ENCODE measurements at places on chromosomes 4 and X.

GRCh38 chr4:152979731-152980330 lies 43.7 kb downstream of the FHDC1 start:
- DNase-seq = no peak

GRCh38 chr4:42080306-42080705 lies 72.1 kb downstream of the BEND4 start:
- DNase-seq = no peak

DNA sequence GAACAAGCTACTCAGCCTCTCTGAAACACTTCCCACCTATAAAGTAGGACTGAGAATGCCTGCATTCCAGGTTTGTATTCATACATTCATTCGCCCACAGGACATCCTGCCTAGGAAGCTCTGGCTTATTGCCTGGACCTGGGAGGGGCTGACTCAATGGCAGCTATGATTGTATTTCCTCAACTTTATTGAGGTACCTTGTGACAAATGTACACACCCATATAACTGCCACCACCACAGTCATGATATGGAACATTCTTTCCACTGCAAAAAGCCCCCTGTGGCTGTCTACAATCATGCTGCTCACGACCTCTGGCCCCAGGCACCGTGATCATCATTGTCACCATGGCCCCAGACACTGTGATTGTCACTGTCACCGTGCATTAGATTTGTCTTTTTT lies 68.3 kb downstream of the ABLIM2 start:
- DNase-seq = peak; percentile 72

GRCh38 chrX:111101580-111101979 lies 5.6 kb downstream of the PAK3 start:
- no peak for DNase-seq

DNA sequence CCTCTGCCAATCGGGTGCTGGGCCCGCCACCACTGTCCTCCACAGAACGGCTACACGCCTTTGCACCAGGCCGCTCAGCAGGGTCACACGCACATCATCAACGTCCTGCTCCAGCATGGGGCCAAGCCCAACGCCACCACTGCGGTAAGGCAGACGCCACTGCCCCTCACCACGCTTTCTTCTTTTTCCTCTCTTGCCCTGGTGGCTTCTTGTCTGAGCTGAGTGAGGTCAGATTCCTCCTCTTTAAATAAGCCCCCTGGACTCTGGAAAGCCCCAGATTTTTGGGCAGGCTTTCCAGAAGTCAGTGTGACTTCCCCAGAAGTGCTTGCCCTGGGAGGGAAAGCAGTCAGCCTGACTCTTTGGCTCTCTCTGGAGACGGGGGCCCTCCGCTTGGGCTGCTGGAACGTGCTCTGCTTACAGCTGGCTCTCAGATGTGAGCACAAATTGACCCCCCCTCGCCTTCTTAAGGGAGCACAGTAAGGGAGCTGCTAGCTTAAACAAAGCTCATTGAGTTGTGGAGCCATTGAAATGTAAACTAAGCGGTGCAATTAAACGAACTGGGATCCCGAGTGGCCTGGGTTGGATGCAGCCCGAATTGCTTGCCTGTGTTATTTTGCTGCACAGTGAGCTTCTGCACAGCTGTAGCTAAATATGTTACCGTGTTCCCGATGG lies 243.1 kb downstream of the ANK2 start:
- DNase-seq = no peak

DNA sequence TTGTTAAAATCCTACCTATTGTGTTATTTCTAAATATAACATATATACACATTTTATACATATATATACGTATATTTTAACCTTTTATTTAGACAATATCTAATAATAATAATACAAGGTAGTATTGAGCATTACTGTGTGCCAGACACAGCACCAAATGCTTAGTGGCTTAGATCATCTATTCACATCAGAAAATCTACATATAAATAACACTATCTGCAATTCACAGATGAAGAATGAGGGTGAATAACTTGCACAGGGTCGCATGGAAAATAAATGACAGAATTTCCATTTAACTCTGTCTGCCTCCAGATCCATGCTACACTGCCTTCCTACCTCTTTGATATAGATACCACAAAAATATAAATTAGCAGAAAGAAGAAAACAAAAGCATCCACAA lies 37.7 kb downstream of the SHROOM4 start:
- no peak for DNase-seq

DNA sequence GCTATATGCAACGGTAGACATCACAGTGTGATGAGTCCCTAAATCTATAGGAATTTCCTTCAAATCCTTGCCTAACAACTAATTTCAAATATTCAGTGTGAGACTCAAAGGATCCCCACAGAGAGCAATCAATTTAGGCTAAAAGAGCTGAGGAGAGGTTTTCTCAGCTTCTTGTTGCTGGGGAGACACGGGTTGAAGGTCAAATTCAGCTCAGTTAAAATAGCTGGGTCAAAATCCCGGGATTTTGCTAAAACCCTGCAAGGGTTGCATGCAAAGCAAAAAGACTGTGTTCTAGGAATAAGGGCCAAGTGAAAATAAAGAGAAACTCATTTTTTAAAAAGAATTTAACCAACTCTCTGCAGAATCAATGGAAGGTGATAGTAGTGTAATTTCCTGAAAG lies 1073.4 kb downstream of the NLGN4X start:
- DNase-seq = no peak

- peak; percentile 43 for DNase-seq
Measured at GRCh38 chrX:43557792-43558191, 98.3 kb upstream of the MAOA start.

- no peak for DNase-seq
Measured at GRCh38 chrX:44332437-44332836, 11.0 kb downstream of the EFHC2 start.

GRCh38 chrX:41459716-41460115 lies 12.6 kb downstream of the NYX start:
- no peak for DNase-seq

DNA sequence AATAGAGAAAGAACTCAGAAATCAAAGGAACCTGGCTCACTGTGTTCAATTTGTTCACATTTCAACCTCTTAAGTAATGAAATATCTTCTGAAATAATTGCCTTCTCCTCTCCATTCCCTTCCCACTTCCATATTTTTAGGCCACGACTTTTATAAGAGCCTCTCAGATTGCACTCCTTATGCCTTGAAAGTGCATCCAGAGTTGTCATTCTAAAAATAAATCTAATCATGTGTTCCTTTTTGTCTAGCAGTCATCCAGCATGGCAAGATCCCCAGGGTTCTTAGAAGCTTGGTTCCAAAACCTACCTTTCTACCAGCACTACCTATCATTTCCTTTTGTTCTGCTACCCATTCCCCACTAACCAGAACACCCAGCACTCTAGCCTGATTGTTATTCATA lies 42.4 kb upstream of the RPA4 start:
- DNase-seq = no peak

DNA sequence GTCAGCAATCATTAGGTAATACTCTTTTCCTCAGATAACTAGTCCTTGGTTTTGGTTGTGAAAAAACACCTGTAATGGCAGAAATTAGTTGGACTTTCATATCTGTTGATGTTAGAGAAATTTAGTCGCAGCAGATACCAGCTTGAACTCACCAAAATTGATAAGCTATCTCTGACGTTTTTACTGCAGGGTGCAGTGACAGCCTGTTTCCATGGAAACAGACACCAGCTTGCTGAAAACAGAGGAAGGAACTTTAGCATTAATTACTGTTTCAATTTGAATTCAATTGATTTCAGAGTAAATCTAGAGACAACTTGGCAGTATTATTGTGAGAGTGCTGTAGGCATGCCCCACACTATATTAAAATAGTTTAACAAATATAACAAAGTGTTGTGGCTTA lies 246.5 kb downstream of the PPP1R2C start:
- DNase-seq = no peak

GRCh38 chr4:55186123-55186522 lies 60.7 kb upstream of the KDR start:
- DNase-seq = no peak

GRCh38 chr4:106565727-106566126 lies 197.1 kb upstream of the GIMD1 start:
- peak; percentile 24 for DNase-seq

GRCh38 chrX:151753313-151754046 lies 18.9 kb downstream of the CNGA2 start:
- DNase-seq = peak; percentile 40

DNA sequence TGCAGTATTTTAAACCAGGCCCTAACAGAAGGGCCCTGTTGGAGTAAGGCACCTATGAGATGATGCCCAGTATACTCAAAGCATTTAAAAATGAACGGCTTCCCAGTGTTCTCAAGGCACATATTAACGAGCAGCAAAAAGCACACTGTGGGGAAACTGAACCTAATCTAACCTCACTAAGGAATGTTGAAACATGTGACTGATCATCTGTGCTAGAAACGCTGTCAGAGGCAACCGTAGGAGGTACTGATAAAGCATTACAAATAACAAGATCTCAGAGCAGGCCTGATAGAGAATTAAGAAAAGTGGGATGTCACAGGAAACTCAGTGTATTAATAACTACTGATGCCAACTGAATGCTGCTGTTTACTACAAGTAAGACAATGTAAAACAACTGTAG lies 24.0 kb downstream of the ASB9 start:
- DNase-seq = no peak

DNA sequence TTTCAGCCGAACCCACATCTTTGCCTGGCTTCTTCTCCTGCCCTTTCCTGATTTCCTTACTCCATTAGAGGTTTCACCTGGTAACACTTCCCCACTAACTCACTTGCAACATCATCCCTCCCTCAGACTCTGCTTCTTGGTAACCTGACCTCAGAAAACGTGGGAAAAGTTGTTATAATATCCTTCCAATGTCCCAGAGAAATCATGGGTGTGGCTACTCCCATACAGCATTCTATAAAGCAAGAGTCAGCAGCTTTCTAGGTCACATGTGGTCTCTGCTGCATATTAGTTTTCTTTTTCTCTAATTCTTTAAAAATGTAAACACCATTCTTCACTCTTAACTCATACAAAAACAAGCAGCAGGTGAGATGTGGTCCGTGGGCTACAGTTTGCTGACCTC lies 283.1 kb upstream of the MAOA start:
- no peak for DNase-seq

- no peak for DNase-seq
Measured at GRCh38 chr4:33091961-33092360, 2371.8 kb downstream of the PCDH7 start.
